AG09309 (cell line): ENCODE measurements at places on chromosomes 3 and 15.

GRCh38 chr3:149958171-149958796, 12.4 kb downstream of the PFN2 start:
- DNase-seq: no peak

DNA sequence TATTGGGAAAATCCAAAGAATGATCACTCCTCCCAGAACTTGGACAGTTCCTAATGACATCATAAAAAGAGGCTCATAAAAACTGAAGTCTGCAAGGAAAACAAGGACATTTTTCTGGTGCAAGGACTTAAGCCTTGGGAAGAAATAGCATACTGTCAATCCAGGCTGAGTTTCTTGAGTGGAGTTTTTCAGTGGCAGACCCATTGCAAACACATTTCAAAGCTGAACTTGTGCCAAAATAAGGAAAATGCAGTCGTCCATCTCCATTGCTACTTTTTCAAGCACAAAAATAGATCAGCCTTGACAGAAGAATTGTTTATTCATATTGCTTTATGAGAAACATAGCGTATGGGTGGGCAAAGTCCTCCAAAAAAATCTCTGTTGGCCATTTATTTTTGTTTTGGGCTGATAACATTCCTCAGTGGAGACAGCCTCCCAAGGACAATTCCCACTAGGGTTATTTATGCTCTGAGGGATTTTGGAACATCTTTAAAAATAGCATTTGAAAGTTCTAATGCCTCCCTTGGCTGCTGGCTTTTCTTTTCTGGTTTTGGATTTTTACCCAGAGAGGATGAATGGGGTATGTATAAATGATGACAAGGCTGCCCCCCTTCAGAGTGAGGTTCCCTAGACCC, 220.0 kb downstream of the CADPS start:
- no peak for DNase-seq

DNA sequence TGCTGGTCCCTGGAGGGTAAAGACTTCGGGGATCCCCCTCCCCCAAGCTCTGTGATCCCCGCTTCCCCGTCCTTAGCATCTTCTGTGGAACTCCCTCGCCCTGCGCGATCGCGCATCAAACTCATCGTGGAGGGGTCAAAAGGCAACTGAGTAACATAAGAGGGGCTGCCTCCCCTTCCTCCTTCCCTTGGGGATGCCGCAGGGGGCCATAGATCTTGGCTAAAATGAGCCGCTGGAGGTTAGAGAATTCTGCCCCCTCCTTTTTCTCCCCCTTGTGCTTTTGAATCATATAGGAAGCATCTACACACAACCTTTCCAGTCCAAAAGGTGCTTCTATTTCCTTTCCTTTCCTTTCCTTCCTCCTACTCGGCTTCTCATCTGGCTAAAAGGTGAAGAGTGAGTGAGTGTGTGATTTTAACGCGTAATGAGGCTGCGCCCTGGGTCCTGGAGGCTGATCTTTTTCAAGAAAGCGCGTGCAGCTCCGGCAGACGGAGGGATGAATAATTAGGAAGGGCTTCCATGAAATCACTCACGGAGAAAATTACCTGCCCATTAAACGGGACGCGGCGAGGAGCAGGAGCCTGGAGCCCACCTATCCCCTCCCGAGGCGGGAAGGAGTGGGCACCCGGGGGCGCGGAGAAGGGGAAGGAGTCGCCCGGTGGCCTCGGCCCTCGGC, 831 bp upstream of the ROBO2 start:
- DNase-seq: no peak

GRCh38 chr15:73568564-73569280, 64.5 kb downstream of the NPTN start:
- DNase-seq: no peak
